ENCODE measurements at places on chromosomes 6 and 20. TPM values are rescaled to one million over a fixed set of nuclear protein-coding genes. Genes with fewer than 3 reads are reported as not detected.

Gene KIAA1755
- 4.1 TPM for polyA plus RNA-seq

Gene SAMD3
- polyA plus RNA-seq = 0.77 TPM

Gene TRIM31
- not detected for polyA plus RNA-seq

Gene SLPI
- 0.26 TPM for polyA plus RNA-seq

Gene PTCRA
- polyA plus RNA-seq = 0.15 TPM

Gene RBM38
- 24.4 TPM for polyA plus RNA-seq

Gene POFUT1
- polyA plus RNA-seq = 55.5 TPM

Gene SIM1
- polyA plus RNA-seq = 26.9 TPM

Gene ADGRG6
- 38.3 TPM for polyA plus RNA-seq

Gene ABHD16B
- not detected for polyA plus RNA-seq

Gene TINAG
- polyA plus RNA-seq = 38.7 TPM

Gene PI16
- 2.1 TPM for polyA plus RNA-seq

Gene CST3
- 169 TPM for polyA plus RNA-seq

Gene GABRR1
- polyA plus RNA-seq = 1.3 TPM

Gene SLC35D3
- 0.20 TPM for polyA plus RNA-seq

Gene DPPA5
- polyA plus RNA-seq = not detected

Gene HUS1B
- not detected for polyA plus RNA-seq

Gene ULBP3
- polyA plus RNA-seq = 7.8 TPM

Gene PEDS1
- polyA plus RNA-seq = 28.7 TPM

All from right renal pelvis (tissue), 4 donors.